ENCODE measurements at places on chromosomes 13 and 19. TPM values are rescaled to one million over a fixed set of nuclear protein-coding genes. Genes with fewer than 3 reads are reported as not detected.

Gene IZUMO1
- not detected for total RNA-seq

Gene ATP8B3
- total RNA-seq = 1.8 TPM

Gene ETV2
- total RNA-seq = 0.13 TPM

Gene PALM3
- 0.46 TPM for total RNA-seq

Gene IGFL2
- total RNA-seq = 0.13 TPM

Gene LILRA5
- total RNA-seq = not detected

Gene ACER1
- total RNA-seq = not detected

Gene SBK2
- total RNA-seq = 0.13 TPM

Gene CBARP
- total RNA-seq = 7.7 TPM

Gene KRI1
- 10.7 TPM for total RNA-seq

Gene C19orf38
- 0.65 TPM for total RNA-seq

Gene DMKN
- 3.6 TPM for total RNA-seq

Gene ZNF429
- 5.7 TPM for total RNA-seq

Gene TUBB4A
- total RNA-seq = not detected

Gene SYT5
- total RNA-seq = not detected

Gene SIGLEC6
- not detected for total RNA-seq

Gene GDF15
- 78.5 TPM for total RNA-seq

Gene PSG2
- total RNA-seq = 0.73 TPM

Gene KMT2B
- total RNA-seq = 15.1 TPM

Gene RUBCNL
- 2.7 TPM for total RNA-seq

Gene ZNF431
- 7.7 TPM for total RNA-seq

Measured in smooth muscle cell of the pulmonary artery (primary cell).